ENCODE measurements at places on chromosomes 12 and 14.
A peak's percentile ranks its signal among the peaks of the same experiment; 100 is the strongest.

DNA sequence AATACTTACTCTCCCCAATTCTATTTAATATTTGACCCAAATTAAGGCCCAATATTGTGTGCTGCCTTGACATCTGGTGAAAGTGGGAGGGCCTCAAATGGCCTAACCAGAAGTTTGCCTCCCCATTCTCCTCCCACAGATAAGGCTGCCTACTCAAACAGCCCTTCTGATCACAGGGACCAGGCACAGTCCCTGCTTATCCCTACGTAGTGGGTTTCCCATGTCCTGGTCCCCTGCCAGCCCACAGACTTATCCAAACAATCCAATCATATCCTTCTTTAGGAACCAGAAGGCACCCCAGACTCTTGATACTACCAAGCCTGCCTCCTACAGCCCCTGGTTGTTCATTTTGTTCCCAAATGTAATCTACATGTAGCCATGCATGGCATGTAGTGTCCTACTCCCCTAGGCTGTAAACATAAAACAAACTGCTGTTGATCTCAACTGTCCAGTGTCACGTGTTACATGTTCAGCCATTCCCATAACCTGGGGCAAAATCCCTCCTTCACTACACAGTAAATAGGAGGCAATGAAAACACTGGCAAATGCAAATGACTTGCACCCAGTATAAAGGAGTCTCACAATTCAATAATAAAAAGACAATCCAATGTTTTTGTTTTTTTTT, 49.3 kb downstream of the EEA1 start:
- DNase-seq, result no peak

- no peak for DNase-seq
These were observed 65.0 kb downstream of the GALNT9 start for GRCh38 chr12:132264086-132265010.

DNA sequence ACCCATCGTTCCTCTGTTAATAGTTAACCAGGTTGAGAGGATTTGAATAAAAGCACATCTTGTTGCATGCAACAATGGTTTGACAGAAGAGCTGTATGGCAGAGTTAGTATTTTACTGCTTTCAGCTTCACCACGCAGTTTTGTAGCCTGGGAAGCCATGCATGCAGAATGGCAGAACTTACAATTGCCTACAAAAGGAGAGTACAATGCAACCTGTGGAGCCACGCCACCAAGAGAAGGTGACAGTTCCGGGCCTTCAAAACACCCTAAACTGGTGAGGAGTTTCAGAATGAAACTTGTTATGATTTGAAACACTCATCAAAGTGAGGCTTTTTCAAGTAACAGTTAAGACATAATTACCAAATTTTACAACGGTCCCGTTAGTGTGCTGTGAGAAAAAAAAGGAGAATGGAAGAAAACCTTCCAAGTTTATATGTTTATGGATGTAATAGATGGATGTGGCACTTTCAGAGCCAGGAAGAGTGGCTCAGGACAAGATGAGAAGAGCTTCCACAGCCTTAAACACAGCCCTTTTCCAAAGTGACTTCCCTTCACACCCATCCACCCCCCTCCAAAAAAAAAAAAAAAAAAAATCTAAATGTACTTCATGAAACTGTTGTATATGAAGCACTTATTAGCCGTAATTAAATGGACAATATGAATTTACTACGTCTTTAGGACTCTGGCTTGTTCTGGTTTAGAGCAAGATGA, 158.7 kb downstream of the EGLN3 start:
- no peak for DNase-seq

DNA sequence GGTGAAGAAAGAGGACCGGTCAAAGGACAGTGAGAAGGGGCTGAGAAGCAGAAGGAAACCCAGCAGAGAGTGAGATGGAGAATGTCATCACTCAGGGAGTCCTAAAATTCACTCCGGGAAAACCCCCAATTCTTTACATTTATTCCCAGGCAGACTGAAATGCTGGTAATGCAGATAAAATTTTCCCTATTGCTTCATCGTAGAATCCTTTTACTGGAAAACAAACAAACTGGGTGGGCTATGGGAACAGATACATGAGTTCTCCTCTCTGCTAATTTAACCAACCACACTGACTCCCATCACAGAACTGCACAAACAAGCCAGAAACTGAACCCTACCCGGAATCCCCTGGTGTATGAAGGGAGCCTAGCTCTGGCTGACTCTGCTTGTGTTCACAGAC, 20.9 kb downstream of the HEBP1 start:
- no peak for DNase-seq

DNA sequence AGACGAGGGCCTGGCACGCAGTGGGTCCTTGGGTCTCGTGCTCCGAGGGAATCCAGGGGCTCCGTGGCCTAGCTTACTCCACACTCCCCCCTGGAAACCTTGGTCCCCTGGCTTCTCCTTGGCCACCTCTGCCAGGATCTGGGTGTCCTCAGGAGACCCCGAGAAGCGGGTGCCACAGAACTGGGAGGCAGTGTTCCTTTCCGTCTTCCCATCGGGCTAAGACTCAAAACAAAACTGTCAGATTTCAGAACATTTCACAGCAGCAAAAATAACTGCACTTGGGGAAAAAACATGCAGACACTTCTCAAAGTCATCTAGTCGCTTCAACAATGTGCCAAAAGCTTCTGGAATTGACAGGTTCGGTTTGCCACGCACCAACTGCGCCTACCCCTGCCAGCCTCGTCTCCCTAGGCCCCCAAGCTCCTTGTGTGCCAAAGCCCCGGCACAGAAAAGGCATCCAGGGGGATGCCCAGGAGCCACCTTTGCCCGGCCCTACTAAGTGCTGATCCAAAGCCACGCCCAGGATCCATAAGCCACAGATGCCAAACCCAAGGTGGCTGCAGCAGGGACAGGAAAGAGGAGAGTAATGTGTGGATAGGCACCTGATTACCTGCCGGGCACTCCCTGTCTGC, 58.4 kb upstream of the DIO3 start:
- DNase-seq, result no peak

DNA sequence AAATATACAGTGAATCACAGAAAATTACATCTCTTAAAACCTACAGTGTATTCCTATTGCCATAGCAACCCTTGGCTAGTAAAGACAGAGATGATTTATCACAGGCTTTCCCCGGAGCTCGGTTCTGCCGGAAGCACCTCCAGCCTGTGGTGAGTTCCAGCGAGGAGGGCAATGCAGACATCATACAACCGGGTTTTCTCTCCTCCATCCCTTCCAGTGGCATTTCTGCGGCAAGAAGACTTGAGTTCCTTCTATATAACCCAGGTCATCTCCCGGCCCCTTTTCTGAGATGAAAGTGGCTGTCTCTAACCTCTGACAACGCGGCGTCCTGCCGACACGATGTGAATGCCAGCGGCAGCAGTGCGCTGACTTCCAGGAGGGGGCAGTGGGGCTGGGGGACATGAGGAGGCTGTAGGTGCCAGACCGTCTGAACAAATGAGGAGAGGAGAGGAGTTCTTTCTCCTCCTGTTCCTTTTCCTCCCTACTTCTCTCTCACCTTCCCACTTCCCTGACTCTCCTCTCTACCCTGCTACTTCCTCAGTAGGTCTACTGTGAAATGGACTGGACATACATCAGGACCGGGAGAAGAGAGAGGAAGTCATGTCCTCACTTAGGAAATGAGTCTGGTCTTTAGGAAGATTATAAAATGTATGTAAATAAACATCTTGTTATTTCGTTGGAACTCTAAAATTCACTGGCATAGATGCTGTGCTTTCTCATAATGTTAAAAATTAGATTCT, 68.6 kb upstream of the MAX start:
- peak; percentile 15 for DNase-seq

DNA sequence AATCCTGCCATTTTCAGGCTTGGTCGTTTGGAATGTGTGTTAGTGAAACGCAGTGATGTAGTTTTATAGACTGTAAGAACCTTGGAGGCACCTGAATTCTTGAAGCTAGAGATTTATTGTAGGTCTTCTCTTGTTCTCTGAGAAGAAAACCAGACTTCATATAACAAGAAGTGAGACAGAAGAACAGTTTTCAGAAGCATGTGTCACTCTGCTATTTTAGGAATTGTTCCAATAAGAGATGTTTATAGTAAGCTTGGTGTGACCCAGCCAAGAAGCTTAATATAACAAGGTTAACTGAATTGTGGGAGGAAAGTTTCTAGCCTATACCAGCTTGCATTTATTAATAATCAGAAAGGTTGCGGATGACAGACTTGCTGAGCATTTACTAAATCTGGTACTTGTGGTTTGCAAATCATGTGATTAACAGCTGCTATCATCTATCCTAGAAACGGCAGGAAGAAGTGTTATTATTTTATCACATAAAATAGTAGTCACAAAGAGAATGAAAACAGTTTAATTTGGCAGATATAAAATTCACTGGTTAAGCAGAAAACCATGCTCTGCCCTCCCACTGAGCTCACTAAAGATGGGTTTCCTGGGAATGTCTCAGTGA, 49.2 kb upstream of the BCAT1 start:
- no peak for DNase-seq

- no peak for DNase-seq
These were observed 26.1 kb upstream of the DIO3 start for GRCh38 chr14:101535232-101535631.

DNA sequence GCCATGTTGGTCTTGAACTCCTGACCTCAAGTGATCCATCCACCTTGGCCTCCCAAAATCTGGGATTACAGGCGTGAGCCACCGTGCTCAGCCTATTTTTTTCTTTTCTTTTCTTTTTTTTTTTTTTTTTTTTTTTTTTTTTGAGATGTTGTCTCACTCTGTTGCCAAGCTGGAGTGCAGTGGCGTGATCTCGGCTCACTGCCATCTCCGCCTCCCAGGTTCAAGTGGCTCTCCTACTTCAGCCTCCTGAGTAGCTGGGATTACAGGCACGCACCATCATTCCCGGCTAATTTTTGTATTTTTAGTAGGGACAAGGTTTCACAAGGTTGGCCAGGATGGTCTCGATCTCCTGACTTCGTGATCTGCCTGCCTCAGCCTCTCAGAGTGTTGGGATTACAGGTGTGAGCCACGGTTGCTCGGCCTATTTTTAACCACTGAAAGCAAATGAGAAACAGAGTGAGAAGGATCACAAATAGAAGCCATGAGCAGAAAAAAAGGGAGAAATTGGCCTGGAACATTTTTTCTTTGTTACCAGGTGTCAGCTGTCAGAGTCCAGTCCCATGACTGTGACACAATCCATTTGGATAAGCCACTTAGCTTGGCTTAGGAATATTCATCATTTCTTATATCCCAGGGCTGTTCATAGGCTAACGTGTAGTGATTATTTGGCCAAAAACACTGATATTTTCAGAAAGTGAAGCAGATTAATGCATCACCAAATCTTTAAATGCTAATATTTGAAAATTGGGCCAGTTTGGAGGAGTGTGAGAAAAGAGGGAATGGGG, 7.9 kb upstream of the NFKBIA start:
- no peak for DNase-seq

All from stimulated activated CD4-positive, alpha-beta T cell treated with anti-CD3 and anti-CD28 coated beads, Interleukin-12 subunit alpha, Interleukin-12 subunit beta, amount 100 ng/mL, for 24 hours (primary cell).